ACHN (cell line): ENCODE measurements at places on chromosomes 12 and 14.

GRCh38 chr12:84455598-84455997 lies 457.0 kb downstream of the SLC6A15 start:
- DNase-seq = no peak

DNA sequence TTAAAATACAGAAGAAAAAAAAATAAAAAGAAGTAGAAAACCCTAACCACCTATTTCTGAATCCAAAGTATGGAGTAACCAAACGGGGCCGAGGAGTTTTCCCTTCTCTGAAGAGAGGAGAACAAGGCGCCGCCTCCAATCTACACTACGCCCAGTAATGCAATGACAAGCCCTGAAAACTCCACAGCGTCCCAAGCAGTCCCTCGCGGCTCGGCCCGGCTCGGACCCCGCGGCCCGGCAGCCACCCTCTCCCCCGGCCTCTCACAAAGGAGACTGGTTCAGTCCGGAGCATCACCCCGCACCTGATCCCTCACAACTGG lies 371 bp downstream of the CHD8 start:
- DNase-seq = peak; percentile 19

DNA sequence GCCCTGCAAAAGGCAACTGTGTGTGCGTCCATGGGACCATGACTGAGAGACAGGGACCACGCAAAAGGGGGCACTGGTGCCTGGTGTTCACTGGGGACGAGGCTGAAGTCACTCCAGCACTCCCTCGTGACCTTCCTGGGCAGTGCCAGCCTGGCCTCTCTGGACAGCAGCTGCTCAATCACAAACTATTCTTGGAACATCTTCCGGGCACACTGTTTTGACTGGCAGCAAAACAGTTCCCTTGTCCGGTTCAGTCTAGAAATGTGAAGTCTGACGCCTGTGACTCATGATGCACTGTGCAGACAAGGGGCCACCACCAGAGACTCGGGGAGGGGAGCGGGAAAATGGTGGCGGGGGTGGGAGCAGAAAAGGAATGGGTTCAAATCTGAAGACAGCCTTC lies 20.8 kb downstream of the SNRNP35 start:
- no peak for DNase-seq

GRCh38 chr12:6303071-6303470 lies 7.4 kb upstream of the PLEKHG6 start:
- DNase-seq = no peak

GRCh38 chr14:75295491-75296345 lies 17.1 kb downstream of the FOS start:
- DNase-seq = peak; percentile 67

DNA sequence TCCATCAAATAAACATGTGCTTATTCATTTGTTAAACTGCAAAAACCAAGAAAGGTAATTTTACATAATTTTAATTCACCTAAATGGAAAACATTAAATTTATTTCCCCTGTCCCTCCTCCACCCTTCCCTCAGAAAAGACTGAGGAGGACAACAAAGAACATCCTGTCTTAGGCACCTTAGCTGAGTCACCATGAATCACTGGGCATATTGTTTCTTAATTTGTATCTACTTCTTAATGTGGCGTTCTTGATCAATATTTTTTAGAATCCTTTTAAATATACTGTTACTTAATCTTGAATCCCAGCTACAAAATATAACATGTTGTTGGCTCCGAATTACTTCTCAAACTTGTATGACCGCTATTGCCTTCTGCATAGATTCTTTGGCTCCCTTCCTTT lies 23.5 kb downstream of the SIX6 start:
- no peak for DNase-seq

- no peak for DNase-seq
These were observed 20.0 kb upstream of the PCNX1 start for GRCh38 chr14:70887207-70887681.

DNA sequence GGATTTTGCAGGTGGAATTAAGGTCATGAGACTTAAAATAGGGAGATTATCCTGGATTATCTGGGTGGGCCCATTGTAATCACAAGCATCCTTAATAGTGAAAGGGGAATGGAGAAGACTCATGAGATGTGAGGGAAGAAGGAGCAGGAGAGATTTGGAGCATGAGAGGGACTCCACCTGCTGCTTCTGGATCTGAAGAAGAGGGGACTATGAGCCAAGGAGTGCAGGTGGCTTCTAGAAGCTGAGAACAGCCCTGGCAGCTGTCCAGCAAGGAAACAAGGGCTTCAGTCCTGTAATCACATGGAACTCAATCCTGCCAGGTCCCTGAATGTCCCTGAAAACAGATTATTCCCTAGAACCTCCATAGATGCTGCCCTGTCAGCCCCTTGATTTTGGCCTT lies 67.8 kb downstream of the PELI2 start:
- DNase-seq = no peak

DNA sequence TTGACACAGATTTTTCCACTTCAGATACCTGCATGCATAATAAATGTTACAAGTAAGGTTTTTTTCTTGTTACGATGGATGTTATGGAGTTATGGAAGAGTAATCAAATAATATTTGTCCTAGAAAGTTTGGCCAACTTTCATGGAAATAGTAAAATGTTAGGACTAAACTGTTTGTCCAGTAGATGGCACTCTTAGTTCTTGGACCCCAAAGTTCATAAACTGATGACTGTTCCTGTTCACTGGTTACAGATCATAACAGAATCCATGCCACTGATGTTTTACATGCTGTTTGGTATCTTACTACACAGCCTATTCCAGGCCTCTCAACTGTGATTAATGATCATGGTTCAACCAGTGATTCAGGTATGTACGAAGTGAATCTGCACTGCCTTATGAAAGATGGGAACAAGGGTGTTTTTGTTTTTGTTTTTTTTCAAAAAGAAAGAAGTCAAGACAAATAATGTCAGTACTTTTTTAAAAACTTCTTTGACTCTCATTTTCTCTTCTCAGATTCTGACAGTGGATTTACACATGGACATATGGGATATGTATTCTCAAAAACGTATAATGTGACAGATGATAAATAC lies 48.8 kb upstream of the SLCO1C1 start:
- peak; percentile 46 for DNase-seq

GRCh38 chr12:132245521-132246101 lies 83.8 kb downstream of the GALNT9 start:
- no peak for DNase-seq

- DNase-seq = no peak
These were observed 225.1 kb upstream of the CRY1 start for GRCh38 chr12:107318556-107318805.

DNA sequence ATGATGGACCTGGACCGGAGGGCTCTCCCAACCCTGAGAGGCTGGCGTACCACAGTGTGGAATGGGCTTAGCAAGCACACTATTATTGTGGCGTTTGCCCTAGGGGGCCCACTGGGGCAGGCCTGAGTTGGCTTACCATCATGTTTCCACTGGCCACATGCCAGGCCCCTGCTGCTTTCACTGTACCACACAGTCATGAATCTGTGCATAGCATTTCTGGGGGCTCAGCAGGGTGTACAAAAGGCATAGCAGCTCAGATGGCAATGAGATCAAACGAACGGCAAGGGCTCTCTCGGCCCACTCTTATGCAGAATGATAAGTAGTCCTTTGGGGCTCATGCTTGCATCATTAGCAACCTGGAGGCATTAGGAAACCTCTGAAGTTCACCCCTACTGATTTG lies 137.0 kb upstream of the HIF1A start:
- DNase-seq = no peak

- DNase-seq = peak; percentile 39
These were observed 14.3 kb upstream of the PTGER2 start for GRCh38 chr14:52299692-52300278.

DNA sequence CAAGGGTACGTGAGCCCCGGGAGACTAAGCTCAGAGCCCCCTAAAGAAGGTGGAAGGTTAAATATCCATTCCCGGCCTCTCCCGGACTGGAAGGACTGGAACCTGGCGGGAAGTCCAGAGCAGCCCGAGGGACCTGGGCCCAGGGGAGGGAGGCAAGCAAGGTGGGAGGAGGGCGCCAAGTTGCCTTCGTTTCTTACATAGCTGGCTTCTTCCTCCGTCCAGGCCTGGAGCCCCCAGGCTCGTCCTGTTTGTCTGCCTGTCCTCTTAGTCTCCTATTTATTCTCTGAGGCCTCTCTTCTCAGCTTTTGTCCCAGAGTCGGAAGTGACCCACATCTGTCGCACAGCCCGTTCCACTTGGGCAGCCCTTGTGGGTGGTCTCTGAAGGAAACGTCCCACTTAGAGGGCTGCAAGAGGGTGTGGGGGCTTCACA lies 745 bp downstream of the PCK2 start:
- no peak for DNase-seq

- DNase-seq = no peak
These were observed 46.6 kb downstream of the USP15 start for GRCh38 chr12:62306569-62307530.

DNA sequence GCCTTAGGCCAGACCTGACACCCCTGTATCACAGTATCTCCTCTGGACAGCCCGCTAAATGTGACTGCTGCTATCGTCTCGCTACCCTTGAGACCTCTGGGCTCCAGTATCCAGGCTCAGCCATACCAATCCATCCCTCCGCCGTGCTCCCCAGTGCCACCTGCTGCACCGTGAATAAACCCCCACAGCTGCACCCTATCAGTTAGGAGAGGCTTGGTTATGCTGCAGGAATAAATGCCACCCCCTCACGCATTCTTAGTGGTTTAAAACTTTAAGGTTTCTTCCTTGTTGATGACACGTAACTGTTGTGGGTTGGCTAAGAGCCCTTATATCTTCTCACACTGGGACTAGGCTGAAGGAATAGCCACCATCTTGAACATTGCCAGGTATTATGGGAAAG lies 12.1 kb downstream of the CCDC63 start:
- no peak for DNase-seq

- no peak for DNase-seq
These were observed 158.6 kb downstream of the SLC41A2 start for GRCh38 chr12:104799458-104799857.

- DNase-seq = no peak
These were observed 10.4 kb downstream of the PTGES3 start for GRCh38 chr12:56677680-56678079.

- DNase-seq = peak; percentile 82
These were observed 1.8 kb upstream of the ZBTB39 start for GRCh38 chr12:57008178-57008577.

- DNase-seq = no peak
These were observed 40.4 kb downstream of the SETD3 start for GRCh38 chr14:99440278-99440677.

GRCh38 chr12:59055204-59055860 lies 135.0 kb upstream of the LRIG3 start:
- peak; percentile 80 for DNase-seq

DNA sequence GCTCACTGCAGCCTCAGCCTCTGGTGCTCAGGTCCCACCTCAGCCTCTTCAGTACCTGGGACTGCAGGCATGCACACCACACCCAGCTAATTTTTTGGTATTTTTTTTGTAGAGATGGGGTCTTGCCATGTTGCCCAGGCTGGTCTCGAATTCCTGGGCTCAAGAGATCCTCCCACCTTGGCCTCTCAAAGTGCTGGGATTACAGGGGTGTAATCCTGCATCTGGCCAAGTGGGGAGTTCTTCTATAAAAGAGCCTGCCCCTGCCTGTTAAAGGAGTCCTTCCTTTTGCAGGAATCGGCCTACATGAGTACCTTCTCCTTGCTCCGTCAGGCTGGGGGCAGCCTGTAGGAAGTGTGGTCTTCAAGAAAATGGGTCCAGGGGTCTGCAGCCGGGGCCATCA lies 54.1 kb upstream of the RASSF3 start:
- no peak for DNase-seq

GRCh38 chr14:54742492-54743350 lies 159.9 kb downstream of the GCH1 start:
- DNase-seq = no peak

DNA sequence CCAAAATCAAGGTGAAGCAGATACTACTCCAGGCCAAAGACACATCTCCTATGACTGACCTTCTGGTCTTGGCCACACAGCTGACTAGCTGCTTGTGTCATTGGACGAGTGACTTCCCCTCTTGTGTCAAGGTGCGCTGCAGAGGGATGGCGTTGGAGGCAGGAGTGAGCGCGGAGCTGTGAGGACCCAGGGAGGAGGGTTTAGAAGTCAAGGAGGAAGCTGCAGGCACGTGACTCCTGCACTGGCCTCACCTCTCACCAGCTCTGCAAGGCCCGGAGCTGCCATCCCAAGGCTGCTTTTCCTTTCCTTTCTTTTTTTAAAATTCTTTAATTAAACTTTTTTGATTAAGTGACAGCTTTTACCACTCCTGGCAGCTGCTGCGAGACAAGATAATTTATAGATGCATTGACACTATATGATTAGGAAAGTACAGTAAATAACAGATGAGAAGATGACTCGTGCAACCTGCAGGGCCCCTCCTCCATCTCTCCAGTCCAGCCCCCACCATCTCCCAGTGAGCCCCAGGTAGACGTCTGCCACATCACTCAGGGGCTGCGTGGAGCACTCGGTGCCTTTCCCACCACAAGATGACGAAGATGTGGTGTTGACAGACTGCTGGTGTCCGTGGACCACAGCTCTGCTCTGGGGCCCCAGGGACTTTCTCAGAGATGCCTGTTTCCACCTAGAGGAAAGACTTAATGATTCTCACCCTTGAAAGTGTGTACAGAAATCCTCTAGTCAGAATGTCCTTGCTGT lies 350.6 kb downstream of the CACNA1C start:
- DNase-seq = no peak

GRCh38 chr12:20260851-20261250 lies 107.5 kb upstream of the PDE3A start:
- DNase-seq = no peak

DNA sequence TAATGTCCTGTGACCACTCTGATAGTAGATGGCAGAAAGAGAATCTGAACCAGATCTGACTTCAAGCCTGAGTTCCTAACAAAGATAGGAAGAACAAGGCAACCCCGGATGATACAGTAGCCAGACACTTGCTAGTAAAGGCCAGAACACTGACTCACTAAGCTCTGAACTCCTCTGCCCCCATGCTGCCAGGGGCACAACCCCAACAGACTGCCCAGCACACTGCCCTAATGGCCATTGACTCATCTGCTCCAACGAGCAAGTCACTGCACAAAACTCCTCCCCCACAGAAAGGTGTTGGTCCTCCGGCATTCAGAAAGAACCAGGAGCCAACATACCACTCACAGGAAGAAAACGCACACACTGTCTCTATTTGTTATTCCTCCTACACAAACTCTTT lies 179.6 kb upstream of the NUDT4 start:
- peak; percentile 91 for DNase-seq

DNA sequence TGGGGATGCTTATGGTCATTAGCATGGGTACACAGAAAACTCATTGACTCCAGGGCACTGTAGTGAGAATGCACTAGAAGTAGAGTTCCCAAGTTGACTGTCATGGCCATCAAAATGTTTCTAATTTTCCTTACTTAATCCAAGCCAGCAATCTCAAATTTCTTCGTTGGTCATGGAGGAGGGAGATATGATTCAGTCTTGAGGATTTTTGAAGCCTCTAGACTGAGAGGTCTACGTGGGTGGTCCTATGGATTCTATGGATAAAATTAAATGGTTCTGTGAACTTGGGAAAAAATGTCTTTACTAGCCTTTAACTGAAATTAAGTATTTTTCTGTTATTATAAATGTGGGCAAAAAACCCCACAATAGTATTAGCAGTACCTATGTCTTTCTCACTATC lies 508.5 kb downstream of the FUT8 start:
- no peak for DNase-seq
